ENCODE measurements at places on chromosomes 13 and 19.

- no peak for DNase-seq
Measured at GRCh38 chr13:32530841-32531253, 7.7 kb downstream of the N4BP2L2 start.

GRCh38 chr13:112220296-112220875, 153.4 kb downstream of the SOX1 start:
- DNase-seq, result no peak

- no peak for DNase-seq
Measured at GRCh38 chr13:77980592-77980991, 62.0 kb upstream of the EDNRB start.

DNA sequence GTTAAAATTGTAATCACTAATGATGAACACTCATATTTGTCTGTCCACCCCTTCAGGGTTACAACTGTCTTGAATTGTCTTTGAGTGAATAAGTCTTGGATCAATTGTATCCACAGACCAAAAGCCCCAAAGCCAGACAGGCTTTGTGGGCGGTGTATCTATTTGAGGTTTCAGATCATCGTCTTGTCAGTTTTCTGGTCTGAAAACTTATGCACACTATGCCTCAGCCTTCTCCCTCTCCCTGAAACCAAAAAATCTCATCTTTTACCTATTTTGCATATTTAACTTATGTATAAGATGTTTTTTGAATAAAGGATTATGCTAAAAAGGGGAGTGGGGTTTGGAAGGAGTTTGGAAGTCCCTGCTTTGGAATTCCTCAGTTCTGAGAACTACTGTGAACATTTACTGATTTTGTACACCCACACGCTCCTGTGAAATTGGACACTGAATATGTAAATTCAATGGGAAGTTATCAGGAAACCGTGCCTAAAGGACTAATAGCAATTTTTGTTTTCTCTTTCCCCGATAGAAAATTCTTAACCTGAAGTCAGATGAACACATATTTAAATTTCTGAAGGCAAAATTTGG, 52.1 kb downstream of the DPY19L3 start:
- no peak for DNase-seq

- DNase-seq, result no peak
Measured at GRCh38 chr19:32580353-32580900, 563 bp upstream of the PDCD5 start.

Measured in stimulated activated CD8-positive, alpha-beta memory T cell treated with anti-CD3 and anti-CD28 coated beads, Interleukin-15, amount 100 ng/mL, for 24 hours (primary cell).